ENCODE measurements at places on chromosomes 12 and 14.

DNA sequence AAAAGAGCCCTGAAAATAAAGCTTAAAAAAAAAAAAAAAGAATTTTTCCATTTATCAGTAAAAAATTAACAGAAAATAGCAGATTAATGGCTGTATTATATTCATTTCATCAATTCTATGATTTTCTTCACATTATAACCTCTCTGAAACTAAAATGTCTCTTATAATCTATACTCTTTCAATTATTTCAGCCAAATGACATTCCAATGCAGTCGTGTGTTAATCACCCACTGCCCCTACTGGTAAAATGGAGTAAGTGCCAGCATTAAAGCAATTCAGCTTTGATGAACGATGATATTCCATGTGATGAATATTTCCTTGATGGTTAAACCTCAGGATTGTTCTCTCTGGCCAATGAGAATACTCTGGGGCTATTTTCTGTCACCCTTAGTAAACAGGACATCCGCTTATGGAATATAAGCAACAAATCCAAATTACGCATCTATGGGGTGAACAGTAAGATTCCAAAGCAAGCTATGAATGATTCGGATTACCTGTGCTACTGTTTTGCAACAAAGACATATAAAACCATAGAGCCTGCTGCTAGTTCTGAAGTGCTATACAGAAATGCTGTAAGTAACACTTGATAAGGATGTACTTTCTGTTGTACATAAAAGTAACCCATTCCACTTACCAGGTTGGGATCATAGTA, 20.3 kb upstream of the SYCP3 start:
- no peak for DNase-seq

DNA sequence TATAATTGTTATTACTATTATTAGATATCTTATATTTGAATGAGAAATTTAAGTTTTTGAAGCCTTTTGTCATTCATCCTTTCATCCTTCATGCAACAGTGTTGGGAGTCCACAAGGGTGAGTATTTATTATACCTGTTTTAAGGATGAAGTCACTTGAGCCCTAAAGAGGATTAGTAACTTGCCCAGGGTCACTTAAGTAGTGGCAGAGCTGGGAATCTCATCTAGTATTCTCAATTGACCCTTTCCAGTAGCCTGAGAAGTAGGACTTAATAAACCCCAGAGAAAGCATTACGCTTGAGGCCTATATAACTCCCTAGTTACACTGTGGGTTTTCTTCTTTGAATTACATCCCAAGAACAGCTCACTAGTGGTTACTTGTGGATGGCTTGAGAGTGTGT, 119.8 kb downstream of the SRGAP1 start:
- DNase-seq, result no peak

GRCh38 chr12:116236148-116236731, 41.3 kb downstream of the MED13L start:
- DNase-seq, result no peak

DNA sequence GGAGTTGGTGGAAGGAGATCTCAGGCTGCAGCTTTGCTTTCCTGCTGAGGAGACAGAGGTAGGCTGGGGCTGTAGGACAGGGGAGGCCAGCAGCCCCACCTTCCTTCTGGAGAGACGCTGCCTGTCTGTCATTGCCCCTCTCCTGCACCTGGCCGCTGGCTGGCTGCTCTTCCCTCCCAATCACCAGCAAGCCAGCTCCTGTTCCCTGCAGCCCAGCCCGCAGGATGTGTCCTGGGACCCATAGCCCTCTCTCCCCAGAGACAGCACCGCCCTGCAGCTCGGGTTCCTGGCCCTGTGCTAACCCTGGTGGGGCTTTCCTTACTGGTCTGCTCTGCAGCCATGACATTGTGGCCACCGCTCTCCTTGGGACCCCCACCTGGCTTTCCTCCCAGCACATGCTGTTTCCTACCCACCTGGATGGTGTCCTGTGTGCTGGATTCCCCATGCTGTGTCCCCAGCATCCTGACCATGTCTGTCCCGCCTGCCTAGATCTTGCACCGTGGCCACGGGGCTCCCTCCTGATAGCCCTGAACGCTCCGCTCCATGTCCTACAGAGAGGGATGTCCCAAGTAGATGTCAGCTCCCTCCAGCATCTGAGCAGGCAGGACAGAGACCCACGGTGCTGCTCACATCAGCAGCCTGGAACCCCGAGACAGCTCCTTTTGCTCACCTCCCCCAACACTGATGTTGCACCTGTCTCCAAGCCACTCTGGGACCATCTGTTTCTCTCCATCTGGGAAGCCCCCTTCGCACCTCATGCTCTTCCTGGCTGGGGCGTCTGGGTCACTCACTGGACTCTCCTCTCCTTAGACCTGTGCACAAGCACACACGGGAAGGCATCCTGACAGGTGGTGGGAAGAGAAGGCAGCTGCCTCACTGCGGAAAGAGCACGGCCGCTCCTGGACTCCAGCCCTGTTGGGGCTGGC, 1.1 kb upstream of the MTA1 start:
- DNase-seq, result no peak

- no peak for DNase-seq
Observed at GRCh38 chr14:98160901-98161300, 1111.1 kb downstream of the BCL11B start.

- DNase-seq, result no peak
Observed at GRCh38 chr12:110007881-110008280, 8.7 kb downstream of the ANKRD13A start.

- no peak for DNase-seq
Observed at GRCh38 chr12:125145196-125145595, 80.0 kb downstream of the AACS start.

DNA sequence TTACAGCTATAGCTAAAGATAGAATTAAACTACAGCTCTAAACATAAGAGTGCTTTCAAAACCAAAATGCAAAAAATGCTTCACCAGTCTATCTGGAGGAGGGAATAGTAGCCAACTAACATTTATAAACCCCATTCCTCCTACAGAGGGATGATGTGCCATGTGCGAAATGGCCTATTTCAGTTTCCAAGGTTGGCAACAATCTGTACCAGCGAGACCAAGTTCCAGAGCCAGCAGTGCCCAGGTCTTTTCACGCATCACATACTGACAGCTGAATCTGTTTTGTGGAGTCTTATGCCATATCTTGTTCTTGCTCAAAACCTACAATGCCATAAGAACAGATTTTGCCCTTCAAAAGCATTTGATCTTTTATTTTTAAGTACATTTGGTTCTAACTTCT, 24.5 kb downstream of the NELL2 start:
- no peak for DNase-seq

DNA sequence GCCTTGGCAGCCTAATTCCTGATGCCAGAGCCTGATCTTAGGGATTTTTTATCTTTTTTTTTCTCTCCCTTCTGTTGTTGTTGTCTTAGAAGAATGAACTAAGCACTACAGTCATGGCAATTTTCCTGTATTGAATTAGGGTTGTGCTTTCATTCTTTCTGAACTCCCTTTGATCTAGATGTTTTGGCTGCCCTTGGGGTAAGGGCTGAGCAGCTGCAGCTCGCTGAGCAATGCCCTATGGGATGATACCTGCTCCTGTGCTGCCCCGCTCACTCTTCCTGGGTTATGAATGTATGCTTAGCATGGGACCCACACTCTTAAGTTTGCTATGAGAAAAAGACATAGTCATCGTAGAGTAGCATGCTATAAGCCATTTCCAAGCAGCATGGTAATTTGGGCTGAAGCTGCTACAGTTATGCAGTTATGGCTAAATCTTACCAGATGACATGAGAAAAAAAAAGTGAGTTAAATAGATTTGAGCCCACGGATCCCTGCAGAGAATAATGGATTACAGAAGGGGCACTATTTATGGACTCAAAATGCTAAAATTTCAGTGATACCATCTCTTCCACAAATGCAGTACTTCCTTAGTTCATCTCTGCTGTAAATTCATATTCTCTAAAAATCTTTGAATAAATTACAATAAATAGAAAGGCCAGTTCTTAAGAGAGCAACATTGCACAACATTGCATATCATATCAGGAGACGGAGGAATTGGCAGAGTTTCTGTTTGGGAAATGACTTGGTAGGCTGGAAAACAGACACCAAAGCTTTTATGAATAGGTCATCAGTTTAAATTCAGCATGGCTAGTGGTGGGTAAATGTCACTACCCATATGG, 79.2 kb upstream of the PTHLH start:
- DNase-seq, result no peak

- DNase-seq, result no peak
Observed at GRCh38 chr14:101220921-101221510, 317.5 kb upstream of the RTL1 start.

GRCh38 chr12:51630256-51630880, 39.3 kb downstream of the SCN8A start:
- no peak for DNase-seq

DNA sequence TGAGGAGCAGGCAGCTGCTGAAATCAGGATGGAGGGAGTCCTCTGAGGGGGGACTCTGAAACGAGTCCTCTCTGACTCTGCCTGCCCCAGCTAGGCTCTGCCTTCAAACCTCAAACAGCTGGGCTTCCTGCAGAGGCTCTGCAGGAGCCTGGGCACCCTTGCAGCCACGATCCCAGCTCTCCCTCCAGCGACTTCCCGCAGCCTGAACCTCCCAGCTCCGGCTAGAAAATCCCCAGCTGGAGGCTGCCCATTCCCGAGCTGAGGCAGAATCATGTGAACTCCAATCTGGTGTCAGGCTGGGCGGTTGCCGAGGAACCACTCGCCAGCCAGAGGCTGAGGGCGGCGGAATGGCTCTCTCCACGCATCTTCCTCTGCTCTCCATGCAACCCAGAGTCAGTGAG, at the start of gene GPR68:
Gene GPR68 (minus strand): TSS at position 204 of the 401 bp plus-strand sequence. CDS start 9,654 bp downstream, outside the sequence.
- peak; percentile 56 for DNase-seq

- no peak for DNase-seq
Observed at GRCh38 chr14:26810631-26811030, 212.8 kb upstream of the NOVA1 start.

GRCh38 chr14:87894920-87895319, 98.1 kb downstream of the GALC start:
- no peak for DNase-seq

DNA sequence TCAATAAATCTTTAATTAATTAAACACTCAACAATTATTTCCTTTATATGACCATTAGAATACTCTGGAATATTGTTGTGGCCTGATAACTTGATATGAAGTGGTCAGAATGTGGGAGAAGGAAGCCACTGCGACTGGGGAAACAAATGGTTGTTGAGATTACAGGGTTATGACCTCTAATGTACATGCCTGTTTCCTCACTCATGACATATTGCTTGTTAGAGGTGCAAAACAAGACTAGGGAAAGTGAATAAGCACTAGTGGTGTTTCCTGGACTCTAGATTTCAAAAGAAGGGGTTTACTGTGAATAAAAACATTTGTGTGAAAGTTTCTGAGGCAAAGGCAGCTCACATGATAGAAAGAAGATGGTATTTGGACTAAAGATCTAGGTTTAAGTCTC, 53.3 kb downstream of the STAB2 start:
- DNase-seq, result no peak

- peak; percentile 49 for DNase-seq
Observed at GRCh38 chr14:57865066-57865402, 858 bp downstream of the SLC35F4 start.

DNA sequence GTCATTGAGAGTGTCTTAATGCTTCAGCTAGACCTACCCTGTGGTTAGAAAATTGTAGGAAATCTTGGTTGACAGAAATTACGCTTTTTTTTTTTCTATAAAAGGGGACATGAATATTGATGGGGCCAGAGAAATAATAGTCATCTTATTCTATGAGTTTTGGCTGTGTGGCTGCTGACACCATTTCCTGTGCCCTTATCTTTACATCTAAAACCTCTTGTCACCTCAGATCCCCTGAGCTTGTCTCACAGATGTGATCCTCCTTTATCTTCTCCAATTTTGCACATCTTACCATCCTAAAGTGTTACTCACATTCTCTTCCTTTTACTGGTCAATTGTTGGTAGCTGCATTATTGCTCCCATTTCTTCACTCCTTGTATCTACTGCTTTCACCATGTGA, 36.1 kb downstream of the ASCL1 start:
- no peak for DNase-seq

GRCh38 chr12:5912437-5913334, 32.4 kb downstream of the ANO2 start:
- DNase-seq, result no peak

GRCh38 chr12:81164827-81165226, 86.9 kb downstream of the ACSS3 start:
- no peak for DNase-seq

DNA sequence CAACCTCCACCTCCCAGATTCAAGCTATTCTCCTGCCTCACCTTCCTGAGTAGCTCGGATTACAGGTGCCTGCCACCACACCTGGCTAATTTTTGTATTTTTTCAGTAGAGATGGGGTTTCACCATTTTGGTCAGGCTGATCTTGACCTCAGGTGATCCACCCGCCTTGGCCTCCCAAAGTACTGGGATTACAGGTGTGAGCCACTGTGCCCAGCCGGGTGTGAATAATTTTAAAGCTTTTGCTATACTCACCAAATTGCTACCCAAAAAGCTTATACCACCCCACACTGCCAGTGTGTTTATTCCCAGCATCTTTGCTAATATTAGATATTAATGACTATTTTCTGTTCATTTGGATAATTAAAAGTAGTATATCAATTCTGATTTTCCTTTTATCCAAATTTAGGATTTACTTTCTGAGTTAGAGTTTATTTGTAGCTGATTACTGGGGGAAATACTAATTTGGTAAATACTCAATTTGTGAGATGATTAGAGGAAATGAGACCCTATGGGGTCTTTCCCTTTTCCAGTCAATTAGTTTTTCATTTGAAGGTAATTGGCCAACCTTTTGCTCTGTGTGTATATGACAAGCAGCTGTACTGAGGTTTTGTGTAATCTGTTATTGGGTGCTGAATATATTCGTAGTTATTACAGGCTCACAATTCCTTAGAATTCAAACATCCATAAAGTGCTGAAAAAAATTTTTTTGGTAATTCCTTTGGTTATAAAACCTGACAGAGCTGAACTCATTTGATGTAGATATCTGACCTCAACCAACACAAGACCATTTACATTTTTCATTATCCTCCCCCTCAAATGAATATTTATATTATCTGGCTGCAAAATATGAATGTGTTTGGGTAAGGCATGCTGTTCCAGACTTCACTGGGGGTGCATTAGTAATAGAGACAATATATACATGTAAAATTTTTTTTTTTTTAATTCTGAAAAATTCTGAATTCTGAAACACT, 73.6 kb downstream of the ANO6 start:
- DNase-seq, result no peak

GRCh38 chr14:89251061-89251460, 166.0 kb downstream of the FOXN3 start:
- DNase-seq, result no peak

GRCh38 chr14:105456736-105457617, 17.6 kb upstream of the CRIP2 start:
- DNase-seq, result no peak

- no peak for DNase-seq
Observed at GRCh38 chr12:115770643-115771042, 506.9 kb downstream of the MED13L start.

DNA sequence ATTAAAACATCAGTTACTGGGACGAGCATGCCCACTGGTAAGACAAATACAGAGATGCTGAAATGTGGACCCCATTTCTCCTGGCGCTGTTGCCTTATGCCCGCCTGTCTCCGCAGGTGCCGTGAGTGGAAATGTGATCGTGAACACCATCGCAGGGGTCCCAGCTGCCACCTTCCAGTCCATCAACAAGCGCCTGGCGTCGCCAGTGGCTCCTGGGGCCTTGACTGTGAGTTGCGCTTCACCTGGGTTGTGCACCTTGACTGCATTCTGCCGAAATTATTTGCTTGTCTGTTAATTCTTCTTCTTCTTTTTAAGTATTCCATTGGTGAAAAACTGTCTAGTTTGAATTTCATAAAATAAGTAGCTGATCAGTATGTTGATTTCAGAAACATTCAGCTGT, 89.1 kb downstream of the DDX51 start:
- DNase-seq, result no peak

- DNase-seq, result no peak
Observed at GRCh38 chr12:68381476-68382219, 49.5 kb upstream of the MDM1 start.

All from NCI-H1092 (cell line).